ENCODE measurements at places on chromosomes 1 and 21.

DNA sequence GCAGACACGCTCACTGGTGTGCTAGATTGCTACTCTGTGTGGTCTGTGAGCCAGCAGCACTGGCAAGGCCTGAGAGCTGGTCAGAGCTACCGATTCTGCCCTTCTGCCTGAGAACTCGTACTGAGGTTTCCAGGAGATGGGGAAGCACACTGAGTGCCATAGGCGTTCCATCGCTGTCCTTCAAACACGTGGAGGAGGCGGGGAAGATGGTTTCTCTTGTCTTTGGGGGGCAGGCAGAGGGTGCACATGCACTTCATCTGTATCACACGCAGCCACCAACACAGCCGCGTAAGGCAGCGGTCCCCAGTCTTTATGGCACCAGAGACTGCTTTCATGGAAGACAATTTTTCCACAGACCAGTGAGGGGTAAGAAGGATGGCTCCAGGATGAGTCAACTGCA is 23.8 kb upstream of the MX1 start:
- H3K4me3 ChIP-seq: no peak overlapping the region
- no peaks in the 10 kb centered on the region for H3K36me3 ChIP-seq
- no peak overlapping the region for H3K27ac ChIP-seq
- no peaks in the 10 kb centered on the region for H3K4me1 ChIP-seq
- no peaks in the 10 kb centered on the region for H3K27me3 ChIP-seq

GRCh38 chr1:202014915-202015661 is 4.7 kb downstream of the ELF3 start:
- no peaks in the 10 kb centered on the region for H3K27me3 ChIP-seq
- DNase-seq: no peak
- no peak overlapping the region for H3K4me3 ChIP-seq

- H3K4me3 ChIP-seq: no peak overlapping the region
- H3K36me3 ChIP-seq: no peaks in the 10 kb centered on the region
- no peaks in the 10 kb centered on the region for H3K4me1 ChIP-seq
- H3K27me3 ChIP-seq: peaks cover 23% of the 10 kb centered on the region
- no peak overlapping the region for H3K27ac ChIP-seq
Observed at GRCh38 chr21:34824314-34824713, 155.5 kb downstream of the CLIC6 start.

DNA sequence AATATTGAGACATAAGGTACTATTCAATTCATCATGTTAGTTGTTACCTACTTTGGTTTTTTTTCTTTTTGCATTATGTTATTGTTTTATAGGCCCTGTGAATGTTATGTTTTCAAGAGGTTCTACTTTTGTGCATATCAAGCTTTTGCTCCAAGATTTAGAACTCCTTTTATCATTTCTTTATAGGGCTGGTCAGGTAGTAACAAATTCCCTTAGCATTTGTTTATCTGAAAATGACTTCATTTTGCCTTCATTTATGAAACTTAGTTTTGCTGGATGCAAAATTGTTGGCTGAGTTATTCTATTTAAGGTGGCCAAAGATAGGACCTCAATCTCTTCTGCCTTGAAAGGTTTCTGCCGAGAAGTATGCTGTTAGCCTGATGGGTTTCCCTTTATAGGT is 21.3 kb upstream of the MAB21L3 start:
- DNase-seq: no peak
- H3K4me1 ChIP-seq: no peaks in the 10 kb centered on the region
- H3K4me3 ChIP-seq: no peak overlapping the region

DNA sequence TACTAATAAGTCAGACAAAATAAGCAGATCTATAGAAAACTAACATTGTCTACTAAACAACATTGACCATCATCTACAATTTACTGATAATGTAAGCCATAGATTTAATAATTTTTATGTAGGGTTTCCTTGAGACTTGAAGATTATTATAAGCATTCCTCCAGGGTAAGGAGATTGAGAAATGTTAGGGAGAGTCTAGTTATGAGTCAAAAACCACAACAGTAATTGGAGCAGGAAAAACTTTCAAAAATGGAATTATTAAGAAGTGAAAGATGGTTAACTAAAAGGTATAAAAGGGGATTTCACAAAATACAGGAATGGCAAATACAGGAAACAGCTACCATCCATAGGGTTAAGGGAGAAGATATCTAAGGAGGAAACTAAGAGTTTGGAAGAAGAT is 12.4 kb upstream of the UHMK1 start:
- no peak overlapping the region for H3K4me3 ChIP-seq
- H3K27me3 ChIP-seq: no peaks in the 10 kb centered on the region

DNA sequence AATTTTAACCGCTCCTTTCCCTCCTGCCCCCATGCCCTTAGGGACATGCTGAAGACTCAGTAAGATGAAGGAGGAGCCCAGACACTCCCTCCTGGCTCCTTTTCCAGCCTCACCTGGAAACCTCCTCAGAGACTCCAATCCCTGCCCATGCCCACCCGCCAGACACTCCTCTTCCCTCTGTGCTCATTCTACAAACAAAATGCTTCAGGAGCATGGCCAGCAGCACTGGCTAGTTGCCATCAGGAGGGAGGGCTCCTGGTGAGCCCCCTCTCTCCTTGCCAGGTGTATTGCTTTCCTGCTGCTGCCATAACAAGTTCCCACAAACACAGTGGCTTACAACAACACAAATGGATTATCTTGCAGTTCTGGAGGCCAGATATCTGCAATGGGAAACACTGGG is 126.1 kb downstream of the PSMG1 start:
- no peaks in the 10 kb centered on the region for H3K36me3 ChIP-seq
- no peak overlapping the region for H3K4me3 ChIP-seq
- H3K27me3 ChIP-seq: peaks cover 3% of the 10 kb centered on the region
- H3K4me1 ChIP-seq: no peaks in the 10 kb centered on the region
- no peak overlapping the region for H3K27ac ChIP-seq

GRCh38 chr1:234218078-234218477 is 155.2 kb upstream of the COA6 start:
- DNase-seq: no peak
- H3K4me1 ChIP-seq: peaks cover 30% of the 10 kb centered on the region
- peaks cover 21% of the 10 kb centered on the region for H3K36me3 ChIP-seq
- H3K27ac ChIP-seq: no peak overlapping the region

- no peak overlapping the region for H3K4me3 ChIP-seq
- no peaks in the 10 kb centered on the region for H3K4me1 ChIP-seq
Observed at GRCh38 chr1:175155473-175155856, 37.1 kb downstream of the KIAA0040 start.

DNA sequence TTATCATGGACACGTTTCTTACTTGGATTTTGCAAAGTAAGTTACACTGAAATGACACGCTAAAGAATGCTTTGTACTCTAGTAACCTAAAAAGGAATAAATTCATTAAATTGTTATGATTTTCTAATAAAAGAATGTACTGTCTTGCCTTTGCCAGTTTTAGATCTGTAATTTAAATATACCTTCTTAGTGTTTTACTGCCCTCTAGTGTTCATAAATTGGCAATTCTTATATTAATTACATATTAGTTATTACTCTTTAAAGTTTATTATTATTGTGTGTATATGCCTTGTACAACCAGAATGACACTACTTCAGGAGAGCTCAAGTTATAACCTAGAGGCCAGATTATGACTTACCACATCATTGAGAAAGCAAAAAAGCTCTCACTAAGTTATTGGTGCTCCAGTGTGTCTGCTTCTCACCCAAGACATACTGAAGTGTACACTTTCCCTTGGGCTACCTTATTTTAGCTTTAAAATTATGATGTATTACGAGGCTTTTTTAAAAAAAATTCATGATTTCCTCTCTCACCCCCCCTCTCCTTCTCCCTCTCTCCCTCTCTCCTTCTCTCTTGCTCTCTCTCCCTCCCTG is 169.9 kb downstream of the HS2ST1 start:
- H3K4me1 ChIP-seq: no peaks in the 10 kb centered on the region
- no peak overlapping the region for H3K27ac ChIP-seq
- H3K4me3 ChIP-seq: no peak overlapping the region
- DNase-seq: peak; percentile 58
- no peaks in the 10 kb centered on the region for H3K36me3 ChIP-seq
- H3K27me3 ChIP-seq: no peaks in the 10 kb centered on the region

- no peaks in the 10 kb centered on the region for H3K4me1 ChIP-seq
- DNase-seq: no peak
- no peaks in the 10 kb centered on the region for H3K27me3 ChIP-seq
- H3K4me3 ChIP-seq: no peak overlapping the region
- H3K36me3 ChIP-seq: no peaks in the 10 kb centered on the region
- no peak overlapping the region for H3K27ac ChIP-seq
Observed at GRCh38 chr1:213186168-213186567, 135.1 kb downstream of the RPS6KC1 start.

GRCh38 chr1:55478742-55479141 is 263.6 kb upstream of the USP24 start:
- H3K27me3 ChIP-seq: peaks cover 57% of the 10 kb centered on the region
- H3K4me3 ChIP-seq: no peak overlapping the region
- peak; percentile 50 for DNase-seq
- no peaks in the 10 kb centered on the region for H3K4me1 ChIP-seq
- H3K36me3 ChIP-seq: no peaks in the 10 kb centered on the region

DNA sequence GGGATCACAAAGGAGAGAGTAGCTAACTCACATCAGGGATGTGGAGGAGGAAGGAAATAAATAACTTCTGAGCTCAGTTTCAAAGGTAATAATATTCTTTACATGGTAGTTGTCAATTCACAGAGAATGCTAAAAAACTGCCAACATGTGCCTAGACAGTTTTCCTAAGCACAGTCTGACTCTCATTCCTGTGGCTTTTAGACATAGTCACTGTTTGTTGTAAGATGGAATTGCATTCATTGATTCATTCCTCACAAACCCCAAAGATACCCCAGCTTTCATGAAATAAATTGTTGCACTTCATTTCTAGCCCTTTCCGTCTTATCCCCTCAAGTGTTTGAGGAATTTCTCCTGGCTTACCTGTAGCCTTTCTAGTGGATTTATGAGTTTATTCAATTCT is 263.9 kb downstream of the NTNG1 start:
- H3K27ac ChIP-seq: no peak overlapping the region
- no peaks in the 10 kb centered on the region for H3K36me3 ChIP-seq
- H3K4me3 ChIP-seq: no peak overlapping the region
- H3K4me1 ChIP-seq: peaks cover 11% of the 10 kb centered on the region
- no peak for DNase-seq

DNA sequence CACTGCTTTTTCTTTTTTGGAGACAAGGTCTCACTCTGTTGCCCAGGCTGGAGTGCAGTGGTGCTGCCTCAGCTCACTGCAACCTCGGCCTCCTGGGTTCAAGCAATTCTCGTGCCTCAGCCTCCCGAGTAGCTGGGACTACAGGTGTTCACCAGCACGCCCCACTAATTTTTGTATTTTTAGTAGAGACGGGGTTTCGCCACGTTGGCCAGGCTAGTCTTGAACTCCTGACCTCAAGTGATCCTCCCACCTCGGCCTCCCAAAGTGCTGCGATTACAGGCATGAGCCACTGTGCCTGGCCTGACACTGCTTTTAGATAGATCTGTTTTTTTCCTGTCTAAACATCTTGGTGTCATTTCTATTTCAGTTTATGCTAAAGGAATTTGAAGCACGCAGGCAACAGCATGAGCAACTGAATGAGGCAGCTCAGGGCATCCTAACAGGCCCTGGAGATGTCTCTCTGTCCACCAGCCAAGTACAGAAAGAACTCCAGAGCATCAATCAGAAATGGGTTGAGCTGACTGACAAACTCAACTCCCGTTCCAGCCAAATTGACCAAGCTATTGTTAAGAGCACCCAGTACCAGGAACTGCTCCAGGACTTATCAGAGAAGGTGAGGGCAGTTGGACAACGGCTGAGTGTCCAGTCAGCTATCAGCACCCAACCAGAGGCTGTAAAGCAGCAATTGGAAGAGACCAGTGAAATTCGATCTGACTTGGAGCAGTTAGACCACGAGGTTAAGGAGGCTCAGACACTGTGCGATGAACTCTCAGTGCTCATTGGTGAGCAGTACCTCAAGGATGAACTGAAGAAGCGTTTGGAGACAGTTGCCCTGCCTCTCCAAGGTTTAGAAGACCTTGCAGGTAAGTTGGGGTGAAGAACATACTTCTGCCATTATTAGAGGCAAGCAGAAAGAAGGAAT is 106.1 kb upstream of the BMP8A start:
- no peaks in the 10 kb centered on the region for H3K4me1 ChIP-seq
- H3K4me3 ChIP-seq: no peak overlapping the region
- no peak overlapping the region for H3K27ac ChIP-seq

- H3K36me3 ChIP-seq: no peaks in the 10 kb centered on the region
- no peaks in the 10 kb centered on the region for H3K4me1 ChIP-seq
- H3K27me3 ChIP-seq: peaks cover 7% of the 10 kb centered on the region
- H3K4me3 ChIP-seq: no peak overlapping the region
Observed at GRCh38 chr1:11406845-11407244, 72.1 kb upstream of the DISP3 start.

GRCh38 chr1:41468122-41468762 is 16.2 kb downstream of the EDN2 start:
- no peaks in the 10 kb centered on the region for H3K36me3 ChIP-seq
- no peak overlapping the region for H3K27ac ChIP-seq
- no peaks in the 10 kb centered on the region for H3K4me1 ChIP-seq
- DNase-seq: no peak

- no peak overlapping the region for H3K4me3 ChIP-seq
- no peaks in the 10 kb centered on the region for H3K36me3 ChIP-seq
- H3K27ac ChIP-seq: no peak overlapping the region
- H3K27me3 ChIP-seq: no peaks in the 10 kb centered on the region
- no peak for DNase-seq
- no peaks in the 10 kb centered on the region for H3K4me1 ChIP-seq
Observed at GRCh38 chr1:7363450-7363849, 407.6 kb upstream of the VAMP3 start.

GRCh38 chr1:226588484-226588883 is 39.9 kb downstream of the STUM start:
- H3K36me3 ChIP-seq: no peaks in the 10 kb centered on the region
- no peaks in the 10 kb centered on the region for H3K27me3 ChIP-seq
- H3K4me3 ChIP-seq: no peak overlapping the region
- DNase-seq: no peak
- no peak overlapping the region for H3K27ac ChIP-seq
- H3K4me1 ChIP-seq: no peaks in the 10 kb centered on the region

DNA sequence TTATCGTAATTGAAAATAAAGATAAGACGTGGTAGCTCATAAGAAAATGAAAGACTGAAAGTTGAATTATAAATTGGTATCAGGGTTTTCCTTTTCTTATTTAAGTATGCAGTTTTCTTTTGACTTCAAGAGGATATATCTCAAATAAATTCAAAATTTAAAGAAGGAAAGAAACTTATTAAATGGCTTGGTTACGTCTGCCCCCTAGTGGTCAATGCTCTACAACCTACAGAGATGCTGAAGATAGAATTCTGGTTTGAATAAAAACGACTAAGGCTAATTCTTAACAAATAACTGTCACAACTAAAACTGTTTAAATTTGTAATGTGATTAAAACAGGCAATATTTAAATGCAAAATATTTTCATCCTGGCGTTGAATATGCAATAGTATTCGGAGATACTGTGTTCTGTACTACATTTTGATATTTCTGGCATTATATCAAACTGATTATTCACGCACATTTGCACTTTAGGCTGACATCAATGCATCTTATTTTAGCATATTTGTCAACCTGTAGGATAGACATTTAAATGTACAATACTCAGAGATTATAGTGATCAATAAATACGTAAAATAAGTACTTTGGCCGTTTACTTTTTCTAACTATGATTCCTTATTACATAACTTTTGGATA is 26.8 kb downstream of the IFI44 start:
- no peak overlapping the region for H3K4me3 ChIP-seq
- H3K27ac ChIP-seq: no peak overlapping the region
- no peaks in the 10 kb centered on the region for H3K36me3 ChIP-seq
- no peaks in the 10 kb centered on the region for H3K4me1 ChIP-seq
- H3K27me3 ChIP-seq: no peaks in the 10 kb centered on the region

- no peak overlapping the region for H3K4me3 ChIP-seq
- H3K27me3 ChIP-seq: no peaks in the 10 kb centered on the region
- peaks cover 3% of the 10 kb centered on the region for H3K4me1 ChIP-seq
- H3K36me3 ChIP-seq: no peaks in the 10 kb centered on the region
Observed at GRCh38 chr1:41677620-41678019, 193.1 kb upstream of the EDN2 start.

All from A673 (cell line).